Activated gamma-delta T cell treated with Interleukin-2 at 50 U/mL for 16 hours (primary cell): ENCODE measurements at places on chromosomes 2 and 18.

GRCh38 chr2:150605664-150606063, 118.2 kb upstream of the RND3 start:
- no peak for DNase-seq

GRCh38 chr2:62471816-62472215, 34.2 kb downstream of the TMEM17 start:
- DNase-seq, result no peak

GRCh38 chr2:9434489-9434888, 11.0 kb downstream of the CPSF3 start:
- DNase-seq, result no peak

- no peak for DNase-seq
Measured at GRCh38 chr2:59276917-59277316, 1035.8 kb upstream of the FANCL start.

- no peak for DNase-seq
Measured at GRCh38 chr2:84779781-84780180, 101.1 kb downstream of the TRABD2A start.

DNA sequence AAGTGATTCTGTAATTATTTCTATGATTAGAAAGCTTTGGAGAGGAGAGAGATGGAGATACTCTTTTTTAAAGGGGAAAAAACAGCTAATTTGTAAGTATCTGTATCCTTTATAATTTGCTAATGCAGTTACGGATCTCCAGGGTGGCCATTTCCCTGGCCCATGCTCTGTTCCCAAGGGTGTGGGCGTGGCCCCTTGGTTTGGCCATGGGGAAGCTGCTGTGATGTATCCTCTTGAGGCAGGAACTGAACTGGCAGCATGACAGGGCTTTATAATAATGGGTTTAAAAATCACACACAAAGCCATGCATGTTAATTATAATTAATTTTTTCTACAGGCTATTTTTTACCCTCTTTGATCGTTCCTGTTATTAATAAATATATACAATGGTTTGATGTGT, 27.0 kb downstream of the TRAPPC12 start:
- no peak for DNase-seq

- DNase-seq, result no peak
Measured at GRCh38 chr2:215979620-215980019, 33.7 kb downstream of the MREG start.

- DNase-seq, result no peak
Measured at GRCh38 chr2:160657196-160657595, 163.6 kb upstream of the RBMS1 start.

DNA sequence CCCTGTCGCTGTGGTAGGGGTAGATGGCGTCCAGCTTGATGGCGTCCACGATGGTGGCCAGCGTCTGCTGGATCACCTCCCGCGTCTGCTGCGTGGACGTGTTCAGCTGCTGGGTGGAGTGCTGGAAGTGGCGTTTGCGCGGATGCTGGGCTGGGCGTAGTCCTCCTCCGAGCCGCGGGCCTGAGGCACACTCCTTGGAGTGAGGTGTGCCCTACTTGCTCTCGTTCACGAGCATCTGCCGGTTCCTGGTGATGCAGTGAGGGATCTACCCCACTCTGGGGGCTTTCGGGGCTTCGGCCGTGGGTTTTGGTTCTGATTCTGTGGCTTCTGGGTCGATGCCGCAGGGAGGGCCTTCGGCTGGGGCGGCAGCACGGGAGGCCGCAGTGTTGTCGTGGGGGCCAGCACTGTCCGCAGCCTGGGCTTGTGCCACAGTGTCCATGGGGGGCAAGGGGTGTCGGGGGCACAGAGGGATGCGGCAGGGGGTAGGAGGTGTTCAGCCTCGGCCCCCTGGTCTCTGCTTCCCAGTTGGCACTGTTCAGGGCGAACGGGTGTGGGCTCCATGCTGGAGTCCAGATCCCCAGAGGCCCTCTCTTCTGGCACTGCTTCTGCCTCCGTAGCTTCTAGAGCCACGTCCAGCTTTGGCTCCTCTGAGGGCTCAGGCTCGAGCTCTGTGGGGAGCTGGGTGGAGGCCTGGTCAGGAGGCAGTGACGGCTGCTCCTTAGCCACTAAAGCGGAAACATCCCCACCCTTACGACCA, 890.6 kb upstream of the LRRTM1 start:
- DNase-seq, result no peak

- DNase-seq, result peak; percentile 65
Measured at GRCh38 chr2:120312860-120313694, 32.9 kb upstream of the INHBB start.

GRCh38 chr2:99851089-99851488, 291.3 kb downstream of the AFF3 start:
- DNase-seq, result no peak

DNA sequence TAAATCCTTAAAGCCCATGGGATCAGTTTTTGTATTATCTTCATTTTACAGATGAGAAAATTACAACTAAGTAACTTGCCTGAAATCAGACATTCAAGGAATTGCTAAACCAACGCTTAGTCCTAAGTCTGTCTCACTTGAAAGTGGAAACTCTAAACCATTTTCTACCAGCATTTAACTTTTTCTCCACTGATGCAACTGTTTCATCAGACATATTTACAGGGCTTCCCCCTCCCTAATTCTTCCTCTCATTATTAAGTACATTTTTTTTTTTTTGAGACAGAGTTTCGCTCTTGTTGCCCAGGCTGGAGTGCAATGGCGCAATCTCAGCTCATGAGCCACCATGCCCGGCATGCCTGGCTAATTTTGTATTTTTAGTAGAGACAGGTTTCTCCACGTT, 88.6 kb downstream of the ACVR1C start:
- DNase-seq, result no peak

- DNase-seq, result no peak
Measured at GRCh38 chr2:2683606-2684224, 352.6 kb upstream of the MYT1L start.

- no peak for DNase-seq
Measured at GRCh38 chr2:241459520-241459919, 48.9 kb downstream of the STK25 start.

- no peak for DNase-seq
Measured at GRCh38 chr2:3664925-3665324, 6.9 kb downstream of the ALLC start.

DNA sequence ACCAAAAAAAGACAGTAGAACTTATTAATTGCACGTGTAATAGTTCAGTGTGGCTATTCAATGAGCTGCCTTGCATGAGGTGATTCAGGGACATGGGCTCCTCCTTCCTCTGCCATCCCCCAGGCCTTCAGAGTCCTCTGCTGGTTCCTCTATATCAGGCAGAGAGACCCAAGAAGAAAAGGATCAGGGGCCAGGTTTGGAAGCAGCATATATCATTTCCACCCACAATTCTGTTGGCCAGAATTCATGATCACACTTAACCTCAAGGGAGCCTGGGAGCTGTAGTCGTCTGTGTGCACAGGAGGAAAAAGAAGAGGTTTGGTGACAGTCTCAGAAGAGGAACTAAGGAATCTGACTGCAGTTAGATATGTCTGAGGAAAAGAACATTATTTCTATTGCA, 114.0 kb upstream of the GLS start:
- DNase-seq, result no peak

- no peak for DNase-seq
Measured at GRCh38 chr2:240360645-240361475, 74.6 kb upstream of the GPC1 start.

DNA sequence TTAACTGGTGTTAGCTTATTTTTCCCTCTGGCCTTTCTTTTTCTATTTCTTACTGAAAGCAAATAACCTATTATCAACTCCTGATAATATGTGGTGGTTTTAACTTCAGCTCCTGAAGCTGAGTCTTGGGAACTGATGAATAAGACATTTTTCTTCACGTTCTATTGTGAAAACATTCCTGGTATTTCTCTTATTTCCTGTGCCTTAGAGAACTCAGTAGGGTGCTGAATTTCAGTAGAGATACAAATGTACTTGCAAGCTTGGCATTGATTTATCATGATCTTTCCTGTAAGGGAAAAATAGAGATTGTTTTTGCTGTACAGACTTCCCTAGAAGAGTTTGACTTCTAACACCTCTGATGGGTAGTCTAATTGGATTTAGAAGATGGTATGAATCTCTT, 52.8 kb upstream of the DCC start:
- no peak for DNase-seq

- DNase-seq, result no peak
Measured at GRCh38 chr2:105144152-105144940, 97.2 kb upstream of the GPR45 start.

GRCh38 chr2:176931588-176932563, 280.7 kb upstream of the HNRNPA3 start:
- DNase-seq, result no peak

DNA sequence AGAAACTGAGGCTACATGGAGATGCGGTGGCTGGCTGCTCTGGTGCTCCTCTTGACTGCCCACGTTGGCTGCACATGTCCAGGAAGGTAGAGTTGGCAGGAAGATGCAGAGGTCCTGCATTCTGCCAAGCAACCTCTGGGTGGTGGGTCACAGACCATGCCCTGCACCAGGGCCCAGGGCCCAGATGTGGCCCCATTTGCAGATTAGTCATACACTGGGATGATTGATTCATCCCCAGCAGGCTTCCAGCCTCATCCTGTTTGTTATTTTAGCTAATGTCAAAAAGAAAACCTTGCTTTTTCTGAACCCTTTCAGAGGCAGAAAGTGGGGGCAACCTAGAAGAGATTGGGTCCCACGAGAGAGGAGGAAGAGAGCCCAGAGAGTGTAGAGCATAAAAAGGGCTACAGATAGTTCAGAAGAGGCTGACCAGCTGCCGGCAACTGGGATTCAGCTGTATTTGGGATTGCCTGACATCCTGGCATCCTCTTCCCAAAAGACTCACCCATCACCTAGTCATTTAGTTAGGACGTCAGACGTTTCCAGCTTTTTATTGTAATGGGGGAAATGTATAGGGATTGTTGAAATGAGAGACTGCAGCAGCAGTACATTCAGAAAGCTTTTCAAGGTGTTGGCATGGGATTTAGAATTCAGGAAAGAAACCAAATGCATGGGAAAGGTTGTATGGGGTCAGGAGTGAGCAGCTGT, 101.9 kb downstream of the CTIF start:
- no peak for DNase-seq

- no peak for DNase-seq
Measured at GRCh38 chr2:42191285-42192009, 22.3 kb downstream of the EML4 start.

- DNase-seq, result no peak
Measured at GRCh38 chr18:896315-896714, 8.4 kb upstream of the ADCYAP1 start.

DNA sequence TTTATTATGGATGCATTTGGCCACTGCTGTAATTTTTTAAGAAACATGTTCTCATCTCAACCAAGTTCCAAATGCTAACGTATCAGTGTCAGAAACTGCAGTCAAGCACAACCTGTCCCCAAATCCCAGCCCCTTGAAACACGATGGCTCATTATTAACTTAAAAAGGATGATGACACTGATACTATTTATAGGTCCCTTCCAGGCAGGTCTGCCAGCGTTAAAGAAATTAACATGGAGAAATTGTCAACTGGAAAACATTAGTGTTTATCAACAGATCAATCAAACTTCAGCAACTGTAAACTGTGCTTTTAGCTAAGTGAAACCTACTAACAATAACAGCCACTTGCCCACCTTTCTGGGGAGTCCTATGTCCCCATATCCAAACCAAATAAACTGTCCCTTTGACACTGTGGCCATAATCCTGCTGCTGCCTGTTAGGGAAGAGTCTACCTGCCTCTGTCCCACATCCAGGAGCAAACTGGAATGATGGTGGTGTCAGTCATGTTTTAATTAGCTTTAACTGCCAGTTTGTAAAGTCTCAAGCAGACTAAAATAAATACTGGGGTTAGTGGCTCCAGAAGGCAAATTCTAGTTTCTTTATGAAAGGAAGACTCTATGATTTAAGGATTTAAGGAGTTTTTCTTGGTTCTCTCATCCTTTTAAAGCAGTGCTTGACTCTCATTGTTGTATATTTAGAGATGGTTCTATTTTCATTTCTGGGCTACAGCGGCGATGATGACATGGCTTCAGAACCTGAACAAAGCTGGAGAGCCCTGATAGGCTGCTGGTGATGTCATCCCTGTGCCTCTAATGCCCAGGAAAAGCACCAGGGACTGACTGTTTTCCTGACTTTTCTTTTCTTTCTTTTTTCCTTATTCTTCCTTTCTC, 583.6 kb upstream of the PIK3C3 start:
- DNase-seq, result no peak

DNA sequence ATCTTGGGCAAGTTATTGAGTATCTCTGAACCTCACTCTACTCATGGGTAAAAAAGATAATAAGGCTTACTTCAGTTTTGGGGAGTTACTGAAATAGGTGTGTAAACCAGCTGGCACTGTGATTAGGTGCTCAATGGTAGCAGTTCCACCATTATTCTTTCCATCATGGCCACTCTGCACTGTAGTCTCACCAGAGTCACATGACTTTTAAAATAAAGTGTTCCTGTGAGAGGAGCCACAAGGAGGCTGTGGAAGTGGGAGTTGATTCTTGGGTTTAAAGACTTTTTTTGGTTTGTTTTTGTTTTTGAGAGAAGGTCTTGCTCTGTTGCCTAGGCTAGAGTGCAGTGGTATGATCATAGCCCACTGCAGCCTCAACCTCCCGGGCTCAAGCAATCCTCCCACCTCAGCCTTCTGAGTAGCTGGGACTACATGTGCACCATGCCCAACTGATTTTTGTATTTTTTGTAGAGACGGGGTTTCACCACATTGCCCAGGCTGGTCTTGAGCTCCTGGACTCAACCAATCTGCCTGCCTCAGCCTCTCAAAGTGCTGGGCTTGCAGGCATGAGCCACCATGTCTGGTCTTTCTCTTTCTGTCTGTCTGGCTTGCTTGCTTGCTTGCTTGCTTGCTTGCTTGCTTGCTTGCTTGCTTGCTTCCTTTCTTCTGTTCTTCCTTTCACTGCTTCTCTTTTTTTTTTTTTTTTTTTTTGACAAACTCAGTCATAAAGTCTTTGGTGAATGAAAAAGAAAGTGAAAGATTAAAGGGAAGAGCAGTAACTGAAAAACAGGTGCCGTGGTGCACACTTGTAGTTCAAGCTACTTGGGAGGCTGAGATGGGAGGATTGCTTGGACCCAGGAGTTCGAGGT, 21.2 kb upstream of the ACVR1 start:
- peak; percentile 20 for DNase-seq

- DNase-seq, result no peak
Measured at GRCh38 chr2:67842375-67842959, 220.3 kb downstream of the C1D start.

- DNase-seq, result no peak
Measured at GRCh38 chr2:174595116-174595809, 2.3 kb downstream of the WIPF1 start.

DNA sequence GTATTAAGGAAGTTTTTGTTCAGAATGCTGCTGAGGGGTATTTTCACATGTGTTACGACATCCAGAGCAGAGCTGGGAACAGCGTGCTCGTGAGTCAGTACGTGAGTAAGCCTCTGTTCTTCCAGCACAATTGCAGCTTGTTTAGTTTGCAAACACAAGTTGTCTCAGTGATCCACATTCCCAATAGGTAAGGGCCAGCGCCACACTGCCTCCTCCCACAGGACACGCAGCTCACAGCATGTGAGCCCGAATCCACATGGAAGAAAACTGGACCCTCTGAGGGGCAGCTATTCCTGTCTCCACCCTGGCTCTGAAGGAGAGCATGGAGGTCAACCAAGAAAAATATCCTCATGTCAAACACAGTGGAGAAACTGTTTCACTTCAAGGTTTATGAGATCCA, 173.9 kb upstream of the PID1 start:
- no peak for DNase-seq

GRCh38 chr2:54083021-54083420, 32.4 kb upstream of the ACYP2 start:
- no peak for DNase-seq

- no peak for DNase-seq
Measured at GRCh38 chr2:74385396-74385795, 5.3 kb upstream of the DCTN1 start.
